ENCODE measurements at places on chromosomes 12 and 14. TPM values are rescaled to one million over a fixed set of nuclear protein-coding genes. Genes with fewer than 3 reads are reported as not detected.

- DNase-seq, result no peak
These were observed 37.9 kb upstream of the SINHCAF start for GRCh38 chr12:31363831-31364230.

- DNase-seq, result no peak
These were observed 1.1 kb upstream of the KRT77 start for GRCh38 chr12:52704464-52704863.

DNA sequence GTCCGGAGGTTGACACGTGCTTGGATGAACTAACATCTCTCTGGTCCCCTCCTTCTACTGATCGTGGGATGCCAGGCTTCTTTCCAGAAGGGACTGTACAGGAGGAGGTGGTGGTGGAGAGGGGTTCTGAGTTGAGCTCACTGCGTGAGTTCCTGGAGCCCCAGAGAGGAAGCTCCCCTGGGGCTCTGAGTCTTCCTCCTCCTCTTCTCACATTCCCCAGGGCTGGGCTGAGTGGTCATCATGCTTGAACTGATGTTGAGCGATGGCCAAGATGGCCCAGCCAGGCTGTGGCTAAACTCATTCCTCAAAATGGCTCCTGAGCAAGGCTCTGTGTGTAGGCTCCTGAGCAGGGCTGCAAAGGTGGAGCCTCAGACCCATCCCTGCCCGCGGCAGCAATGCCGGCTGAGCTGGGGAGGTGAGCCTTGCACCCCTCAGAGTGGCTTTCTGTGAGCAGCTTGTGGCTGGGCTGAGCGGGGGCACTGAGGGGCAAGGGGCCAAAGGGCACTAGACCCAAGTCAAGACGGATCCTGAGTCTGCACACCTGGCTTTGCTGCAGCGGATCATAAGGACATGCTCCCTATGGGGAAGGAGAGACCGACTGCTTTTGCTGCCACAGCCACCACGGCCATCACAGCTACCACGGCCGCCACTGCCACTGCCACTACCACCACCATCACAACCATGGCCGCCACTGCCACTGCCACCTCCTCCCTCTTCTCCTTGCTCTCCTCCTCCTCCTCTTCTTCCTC is 35.4 kb downstream of the MEG3 start:
- no peak for DNase-seq

The APOF gene
- not detected for total RNA-seq

The TGM1 gene
- total RNA-seq, result 2.9 TPM

The TTLL5 gene
- 34.1 TPM for total RNA-seq

The NOS1 gene
- total RNA-seq, result 0.45 TPM

The EML1 gene
- 14.5 TPM for total RNA-seq
